ENCODE measurements at places on chromosomes 2 and 18.

DNA sequence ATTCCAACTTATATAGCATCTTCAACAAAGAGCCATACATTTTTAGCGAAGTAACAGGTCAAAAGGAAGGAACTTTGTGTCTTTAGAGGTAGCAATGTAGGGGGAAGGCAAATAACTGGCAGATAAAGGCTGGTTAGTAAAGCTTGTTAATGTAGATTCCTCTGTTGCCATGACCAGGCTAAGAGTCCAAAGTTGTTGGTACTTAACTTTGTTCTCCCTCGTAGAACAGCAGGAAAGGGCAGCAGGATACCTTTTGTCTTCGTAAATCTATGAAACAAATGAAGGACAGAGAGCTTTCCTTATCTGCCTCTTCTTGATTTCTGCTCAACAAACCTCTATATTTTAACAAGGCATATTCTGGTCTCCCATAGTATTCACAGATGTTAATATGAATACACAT, 18.6 kb downstream of the ZBTB14 start:
- no peak for DNase-seq

DNA sequence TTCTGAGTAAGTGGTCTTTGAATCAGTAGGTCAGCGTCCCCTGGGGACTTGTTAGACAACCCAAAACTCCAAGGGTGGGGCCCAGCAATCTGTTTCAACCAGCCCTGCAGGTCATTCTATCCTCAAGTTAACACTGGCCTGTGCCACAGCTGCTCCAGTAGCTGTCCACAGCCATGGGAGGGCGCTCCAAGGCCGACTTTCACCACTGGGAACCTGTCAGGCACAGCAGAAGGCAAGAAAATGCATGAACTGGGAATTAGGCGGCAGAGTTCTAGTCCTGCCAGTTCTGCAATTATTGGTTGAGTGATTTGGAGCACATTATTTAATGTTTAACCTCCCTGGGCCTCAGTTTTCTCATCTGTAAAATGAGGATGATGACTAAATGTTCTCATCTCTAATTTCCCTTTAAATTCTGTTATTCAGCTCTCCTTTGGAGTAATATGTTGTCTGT, 17.4 kb upstream of the MRPL33 start:
- no peak for DNase-seq

DNA sequence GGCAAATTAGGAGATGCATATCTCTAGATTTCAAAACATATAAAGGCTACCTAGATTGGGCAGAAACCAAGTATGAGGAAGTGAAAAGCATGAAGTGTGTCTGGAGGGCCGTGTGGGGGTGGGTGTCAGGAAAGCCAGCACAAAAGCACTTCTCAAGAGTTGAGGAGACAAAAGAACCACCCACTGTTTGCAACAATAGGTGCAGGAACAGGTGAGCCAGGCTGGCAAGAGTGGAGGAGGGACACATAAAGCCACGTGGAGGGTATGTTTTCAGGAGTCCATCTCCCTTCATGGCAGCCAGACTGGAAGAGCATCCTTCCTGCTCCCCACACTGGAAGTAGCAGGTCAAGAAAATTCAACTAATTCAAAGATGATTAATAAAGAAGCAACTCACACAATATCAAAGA, 96.4 kb downstream of the CERS6 start:
- no peak for DNase-seq

DNA sequence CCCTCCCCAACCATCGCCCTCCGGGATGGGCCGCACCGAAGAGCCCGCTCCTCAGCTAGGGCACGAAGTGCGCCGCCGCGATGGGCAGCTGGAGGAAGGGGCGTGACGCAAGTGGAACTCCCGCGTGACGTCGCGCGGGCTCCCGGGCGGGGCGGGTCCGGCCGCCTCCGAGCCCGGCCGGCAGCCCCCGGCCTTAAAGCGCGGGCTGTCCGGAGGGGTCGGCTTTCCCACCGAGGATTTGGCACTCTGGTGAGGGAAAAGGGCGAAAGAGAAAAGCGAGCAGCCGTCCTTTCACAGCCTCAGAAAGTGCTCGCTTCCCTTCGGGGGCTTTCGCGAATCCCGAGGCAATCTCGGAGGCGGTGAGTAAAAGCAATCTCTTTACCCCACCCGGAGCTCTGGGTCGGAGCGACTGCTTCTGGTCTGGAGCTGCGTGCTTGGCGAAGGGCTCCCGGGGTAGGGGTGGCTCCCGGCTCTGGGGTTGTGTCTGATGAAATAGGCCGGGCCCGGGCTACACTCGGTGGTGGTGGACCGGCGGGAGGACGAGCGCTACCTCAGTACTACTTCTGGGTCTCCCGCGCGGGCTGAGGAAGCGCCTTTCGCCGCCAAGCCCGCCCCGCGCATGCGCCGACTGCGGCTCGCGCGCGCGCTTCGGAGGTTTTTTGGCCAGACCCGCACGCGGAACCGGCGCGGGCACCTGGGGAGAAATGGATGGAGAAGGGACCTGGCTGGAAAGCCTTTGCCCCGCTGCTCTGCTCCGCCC, at the start of gene RBBP8:
RBBP8 (plus strand) TSS at position 123 of the 760 bp plus-strand sequence. CDS start 3,524 bp downstream, outside the sequence.
- peak; percentile 16 for DNase-seq

DNA sequence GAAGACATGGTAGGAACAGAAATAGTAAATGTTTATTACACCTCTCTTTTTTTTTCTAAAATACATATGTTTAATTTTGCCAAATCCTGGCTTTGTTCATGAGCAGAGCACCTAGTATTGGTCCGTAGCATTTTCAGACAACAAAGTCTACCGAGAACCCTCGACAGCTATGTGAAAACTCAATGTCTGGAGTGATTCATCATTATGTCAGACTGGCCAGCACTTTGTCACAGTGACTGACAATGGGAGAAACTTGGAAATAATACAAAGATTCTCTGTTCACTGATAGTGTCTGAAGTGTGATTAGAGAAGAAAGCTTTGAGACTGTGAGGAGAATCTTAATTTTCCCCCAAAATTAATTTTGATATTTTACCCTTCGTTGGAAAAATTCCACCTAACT, 143.0 kb downstream of the HNMT start:
- DNase-seq: no peak

DNA sequence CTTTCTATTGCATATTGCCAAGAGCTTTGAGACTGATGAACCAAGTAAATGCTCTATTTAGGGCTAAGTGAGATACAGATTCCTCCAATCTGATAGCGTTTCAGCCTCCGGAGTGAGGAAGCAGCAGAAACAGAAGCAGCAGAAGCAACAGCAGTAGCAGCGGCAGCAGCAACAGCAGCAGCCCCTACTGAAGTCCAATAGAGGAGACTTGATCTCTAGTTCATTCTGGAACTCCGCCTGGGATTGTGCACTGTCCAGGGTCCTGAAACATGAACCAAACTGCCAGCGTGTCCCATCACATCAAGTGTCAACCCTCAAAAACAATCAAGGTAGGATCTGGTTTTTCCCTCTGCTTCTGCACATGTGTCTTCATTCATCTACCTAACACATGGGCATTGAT, at the start of gene DPP10:
DPP10 (plus strand) TSS at position 132 of the 400 bp plus-strand sequence.
- DNase-seq: no peak

All from BJ (cell line).